ENCODE measurements at places on chromosomes 5 and 9.

- DNase-seq = no peak
Measured at GRCh38 chr9:19198406-19198805, 32.1 kb upstream of the DENND4C start.

DNA sequence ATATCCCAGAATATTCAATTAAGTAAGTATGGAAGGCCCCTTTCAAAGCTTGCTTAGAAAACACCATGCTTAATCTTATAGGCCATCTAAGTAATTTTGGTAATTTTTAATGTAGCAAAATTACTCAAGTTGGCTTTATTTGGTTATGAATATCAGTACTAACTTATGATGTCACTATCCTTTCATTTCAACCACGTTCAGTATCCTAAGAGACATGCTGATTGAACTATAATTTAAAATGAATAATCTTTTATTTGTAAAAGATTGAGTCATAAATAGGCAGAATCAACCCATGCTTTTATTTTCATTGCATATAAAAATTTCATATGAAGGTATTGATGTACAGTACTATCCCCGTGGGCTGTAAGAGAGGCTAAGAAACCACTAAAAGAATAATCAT, 386.9 kb downstream of the RAB3C start:
- DNase-seq = no peak

DNA sequence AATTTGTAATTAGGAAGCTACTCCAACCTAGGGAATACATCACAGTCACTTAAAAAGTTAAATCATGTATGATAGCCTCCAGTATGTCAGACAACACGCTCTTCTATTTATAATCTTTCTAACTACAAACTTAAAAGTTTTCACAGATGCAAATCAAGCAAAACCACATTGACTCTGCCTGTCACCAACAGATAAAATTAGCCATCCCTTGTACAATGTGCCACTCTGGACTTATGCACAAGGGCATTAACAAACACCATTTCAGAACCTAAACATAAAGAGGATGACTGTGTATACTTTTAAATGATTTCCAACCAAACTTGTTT, 14.7 kb downstream of the ERP44 start:
- DNase-seq = no peak

DNA sequence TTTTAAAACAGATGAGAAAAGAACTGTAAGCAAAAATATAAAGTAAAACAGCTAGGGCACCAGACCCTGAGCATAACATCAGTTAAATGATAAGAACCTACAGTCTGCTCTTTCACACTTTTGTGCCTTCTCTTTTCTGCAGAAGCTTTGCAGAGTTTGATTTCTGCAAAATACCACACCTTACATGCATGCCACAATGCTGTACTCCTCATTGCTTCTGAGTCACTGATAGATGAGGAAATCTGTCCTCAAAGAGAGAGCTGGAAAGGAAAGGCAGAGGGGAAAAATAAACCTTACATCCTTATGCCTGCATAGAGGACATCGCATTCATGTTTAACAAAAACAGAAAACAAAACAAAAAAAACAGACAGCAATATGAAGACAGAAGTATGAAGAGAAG, 142.9 kb downstream of the ATPSCKMT start:
- DNase-seq = no peak

DNA sequence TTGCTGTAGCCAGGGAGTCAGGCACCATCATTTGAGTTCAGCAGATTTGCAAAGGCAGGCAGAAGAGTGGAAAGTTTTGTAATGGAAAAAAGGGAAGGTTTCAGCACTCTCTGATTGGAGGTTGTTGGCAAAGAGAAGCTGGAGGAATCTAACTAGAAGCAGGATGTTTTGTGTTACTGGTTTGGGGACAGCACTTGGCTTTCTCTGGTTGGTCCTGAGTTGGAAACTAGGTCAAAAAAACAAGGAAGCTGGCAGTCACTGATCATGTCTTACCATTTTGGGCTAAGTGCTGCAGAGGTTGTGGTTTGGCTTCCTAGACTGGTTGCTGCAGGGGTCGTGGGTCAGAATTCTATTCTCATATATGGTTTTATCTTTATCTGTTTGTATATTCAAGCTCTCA, 189.8 kb downstream of the DRD1 start:
- no peak for DNase-seq

DNA sequence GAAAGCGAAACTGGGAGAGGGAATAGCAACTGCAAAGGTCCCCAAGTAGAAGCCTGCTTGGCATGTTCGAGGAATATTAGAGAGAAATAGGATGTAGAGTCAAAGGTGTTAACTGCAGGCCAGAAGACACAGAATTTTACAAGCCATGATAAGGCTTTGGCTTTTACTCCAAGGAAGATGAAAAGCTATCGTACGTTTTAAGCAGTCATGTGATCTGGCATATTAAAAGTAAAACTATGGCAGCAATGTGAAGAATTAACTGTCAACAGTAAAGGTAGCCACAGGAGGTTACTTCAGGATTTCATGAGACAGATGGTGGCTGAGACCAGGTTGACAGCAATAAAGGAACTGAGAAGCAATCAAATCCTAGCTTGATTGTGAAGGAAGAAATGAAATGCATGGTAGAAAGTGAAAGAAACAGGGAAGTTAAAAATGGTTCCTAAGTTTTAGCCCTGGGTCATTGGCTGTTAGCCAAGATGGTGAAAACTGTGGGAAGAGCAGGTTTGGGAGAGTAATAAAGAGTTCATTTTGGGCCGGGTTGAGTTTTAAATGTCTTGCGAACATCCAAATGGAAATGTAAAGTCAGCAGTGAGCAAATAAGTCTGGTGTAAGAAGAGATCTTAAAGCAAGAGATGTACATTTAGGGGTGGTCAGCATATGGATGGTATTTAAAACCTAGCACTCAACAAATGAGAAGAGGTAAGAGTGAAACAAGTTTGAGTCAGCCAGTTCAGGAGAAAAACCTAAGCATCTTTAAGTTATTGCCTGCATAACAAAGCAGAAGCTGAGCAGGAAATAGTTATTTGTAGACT, 20.3 kb upstream of the TTC33 start:
- no peak for DNase-seq

DNA sequence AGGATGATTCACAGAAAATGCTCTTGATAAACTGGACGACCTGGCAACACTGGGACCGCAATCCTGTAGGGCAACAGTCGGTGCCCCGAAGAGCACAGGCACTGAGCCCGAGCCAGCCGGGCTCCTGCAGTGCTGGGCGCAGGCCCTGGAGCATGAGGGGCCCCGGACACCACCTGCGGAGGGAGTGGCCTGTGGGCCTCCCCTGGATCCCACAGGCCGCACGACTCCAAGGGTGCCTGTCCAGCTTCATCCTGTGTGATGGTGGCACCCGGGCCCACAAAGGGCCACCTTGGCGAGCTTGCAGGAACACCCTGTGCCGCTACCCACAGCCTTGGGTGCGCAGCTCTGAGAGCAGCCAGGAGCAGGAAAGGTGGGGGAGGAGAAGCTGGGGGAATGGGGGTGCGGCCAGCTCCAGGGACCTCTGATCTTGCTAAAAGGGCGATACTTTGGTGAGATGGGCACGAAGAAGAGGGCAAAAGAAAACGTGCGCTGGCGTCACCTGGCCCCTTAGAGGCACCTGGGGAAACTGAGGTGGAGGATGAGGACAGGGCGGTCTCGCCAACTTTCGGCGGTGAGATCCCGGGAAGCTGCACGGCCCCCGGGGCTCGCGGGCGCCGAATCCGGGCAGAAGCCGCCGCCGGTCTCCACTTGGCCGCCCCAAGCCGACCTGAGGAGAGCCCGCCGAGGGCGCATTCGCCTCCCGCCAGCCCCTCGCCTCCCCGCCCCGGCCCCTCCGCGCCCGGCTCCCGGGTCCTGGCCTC, 722 bp downstream of the TBC1D9B start:
- DNase-seq = no peak

DNA sequence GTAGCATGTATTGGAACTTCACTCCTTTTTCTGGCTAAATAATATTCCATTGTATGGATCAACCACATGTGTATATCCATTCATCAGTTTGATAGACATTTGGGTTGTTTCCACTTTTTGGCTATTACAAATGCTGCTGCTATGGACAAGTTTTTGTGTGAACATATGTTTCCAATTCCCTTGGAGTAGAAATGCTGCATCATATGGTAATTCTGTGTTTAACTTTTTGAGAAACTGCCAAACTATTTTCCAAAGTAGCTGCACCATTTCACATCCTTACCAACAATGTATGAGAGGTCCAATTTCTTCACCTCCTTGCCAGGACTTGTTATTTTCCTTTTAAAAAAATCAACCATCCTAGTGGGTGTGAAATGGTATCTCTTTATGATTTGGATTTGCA, 8.4 kb downstream of the FRRS1L start:
- no peak for DNase-seq

Data from stimulated activated CD8-positive, alpha-beta memory T cell treated with anti-CD3 and anti-CD28 coated beads, Interleukin-4, amount 100 ng/mL, for 4 hours (primary cell).